ENCODE measurements at places on chromosomes 1 and 21.

GRCh38 chr1:26666855-26667254, 29.0 kb upstream of the ARID1A start:
- no peak for DNase-seq

DNA sequence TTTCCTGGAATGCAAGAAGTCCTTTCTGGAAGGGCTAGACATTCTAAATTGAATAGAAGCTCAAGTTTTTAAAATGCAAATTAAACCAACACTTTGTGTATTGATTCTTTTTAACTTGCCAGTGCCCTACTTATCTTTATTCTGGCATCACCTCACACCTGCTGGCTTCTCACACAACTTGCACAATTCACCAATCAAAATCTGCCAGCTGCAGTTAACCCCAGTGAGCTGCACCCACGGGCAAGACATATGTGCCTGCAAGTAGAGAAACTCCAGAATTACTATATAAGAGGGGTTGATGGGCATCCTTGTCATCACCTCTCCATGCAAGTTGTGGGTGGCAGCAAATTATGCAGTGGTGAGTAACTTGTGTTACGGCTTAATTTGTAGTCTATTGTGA, 11.7 kb upstream of the PLPPR4 start:
- DNase-seq, result no peak

DNA sequence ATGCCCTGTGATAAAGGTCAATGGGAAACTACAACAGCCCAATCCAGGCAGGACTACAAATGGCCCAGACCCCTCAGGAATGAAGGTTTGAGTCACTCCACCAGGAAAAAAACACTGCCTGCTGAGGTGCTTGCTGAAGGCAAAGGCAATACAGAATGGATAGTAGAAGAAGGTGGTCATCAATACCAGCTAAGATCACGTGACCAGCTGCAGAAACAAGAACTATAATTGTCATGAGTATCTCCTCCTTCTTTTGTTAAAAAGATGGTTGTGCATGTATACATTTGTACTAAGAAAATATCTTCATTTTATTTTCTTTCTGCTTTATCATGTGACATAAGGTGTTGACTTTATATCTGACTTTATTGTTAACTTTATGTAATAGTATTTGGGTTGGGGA, 23.4 kb upstream of the ZNF644 start:
- DNase-seq, result no peak

GRCh38 chr1:243938208-243938607, 88.2 kb upstream of the AKT3 start:
- DNase-seq, result no peak

- DNase-seq, result no peak
Observed at GRCh38 chr1:62370594-62370993, 51.4 kb upstream of the KANK4 start.

DNA sequence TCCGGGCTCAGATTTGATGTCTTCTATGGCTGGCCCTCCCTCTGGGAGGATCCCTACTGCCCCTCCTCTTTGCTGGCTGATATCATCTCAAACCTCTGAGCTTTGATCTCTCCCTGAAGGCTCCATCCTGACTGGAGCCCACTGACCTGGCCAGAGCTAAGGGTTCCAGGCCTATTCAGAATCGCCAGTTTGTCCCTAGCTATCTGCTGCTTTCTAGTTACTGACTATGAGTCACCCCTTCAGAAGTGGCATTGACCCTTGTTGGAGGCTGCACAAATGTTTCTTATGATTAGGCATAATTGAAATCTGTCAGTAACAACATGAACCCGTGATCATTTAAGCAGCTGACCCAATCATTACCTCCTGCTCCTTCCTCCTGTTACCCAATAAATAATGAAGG, 87.1 kb downstream of the ABCA4 start:
- DNase-seq, result no peak

DNA sequence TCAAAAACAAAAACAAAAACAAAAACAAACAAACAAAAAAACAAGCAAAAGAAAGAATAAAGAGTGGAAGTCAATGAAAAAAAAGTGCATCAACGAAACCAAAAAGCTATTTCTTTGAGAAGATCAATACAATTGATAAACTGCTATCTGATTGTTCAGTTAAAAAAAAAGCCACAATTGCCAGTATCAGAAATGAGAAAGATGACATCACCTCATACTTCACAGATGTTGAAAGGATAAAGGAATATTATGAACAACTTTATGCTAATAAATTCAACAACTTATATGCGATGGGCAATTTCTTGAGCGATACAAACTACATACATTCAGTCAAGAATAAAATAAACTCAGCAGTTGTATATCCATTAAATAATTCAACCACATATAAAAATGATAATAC, 2.2 kb upstream of the LRRC3 start:
- DNase-seq, result no peak

- no peak for DNase-seq
Observed at GRCh38 chr1:1542766-1543705, 2.6 kb upstream of the TMEM240 start.

GRCh38 chr21:46091118-46091517, 6.8 kb upstream of the COL6A2 start:
- DNase-seq, result no peak

DNA sequence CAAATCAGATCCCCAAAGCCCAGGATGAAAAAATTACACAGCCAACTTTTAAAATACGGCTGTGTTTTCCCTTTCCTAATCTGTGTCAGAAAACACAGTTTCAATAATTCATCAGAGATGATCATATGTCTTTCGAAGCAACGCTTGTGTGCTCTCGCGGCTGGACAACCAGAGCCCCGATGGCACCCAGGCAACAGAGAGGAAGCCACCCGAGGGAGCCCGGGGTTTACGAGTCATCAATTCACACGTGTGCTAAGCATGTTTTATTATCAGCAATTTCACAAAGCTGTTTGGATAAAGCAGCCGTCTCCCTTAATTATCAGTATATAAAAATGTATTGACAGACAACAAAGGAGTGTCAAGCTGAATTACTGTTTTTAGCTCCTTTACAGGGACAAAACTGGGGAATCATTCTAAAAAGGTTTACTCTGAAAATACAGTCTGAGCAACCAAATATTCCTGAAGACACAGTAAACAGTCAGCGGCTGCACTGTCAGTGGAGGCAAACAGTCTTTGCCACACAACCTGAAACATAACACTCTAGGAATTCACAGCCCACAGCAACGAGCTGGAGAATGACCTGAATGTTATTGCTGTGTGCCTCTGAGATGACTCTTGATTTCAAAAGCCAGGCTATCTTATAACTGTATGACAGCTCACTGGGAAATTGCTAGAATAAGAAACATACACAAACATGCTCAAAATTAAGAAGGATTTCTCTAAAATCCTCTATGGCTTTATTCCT, 201.0 kb downstream of the SIPA1L2 start:
- no peak for DNase-seq

DNA sequence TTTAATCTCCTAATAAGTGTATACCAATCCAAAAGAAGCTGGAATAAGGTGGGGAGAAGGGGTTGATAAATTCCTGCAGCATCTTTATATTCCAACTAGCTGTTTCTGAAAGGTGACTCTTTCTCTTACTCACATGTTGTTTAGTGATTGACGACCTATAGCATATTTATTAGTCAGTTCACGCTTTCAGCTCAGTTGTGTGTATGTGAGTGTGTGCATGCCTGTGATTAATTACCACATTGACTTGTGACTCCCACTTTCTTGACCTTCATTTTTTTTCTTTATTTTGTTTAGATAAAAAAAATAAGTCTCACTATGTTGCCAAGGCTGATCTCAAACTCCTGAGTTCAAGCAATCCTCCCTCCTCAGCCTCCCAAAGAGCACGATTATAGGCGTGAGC, 44.4 kb downstream of the ATP2B4 start:
- DNase-seq, result no peak

GRCh38 chr1:169113613-169114119, 7.2 kb downstream of the ATP1B1 start:
- no peak for DNase-seq

Data from activated T-helper 1 cell treated with anti-CD3 and anti-CD28 coated beads, Interleukin-12 subunit alpha, Interleukin-12 subunit beta, Interleukin-2, Interleukin-4 antibody, amounts not matched to agents 30 ng/mL and 10 ng/mL and 1 ng/mL, durations not matched to agents 14 hours and 24 hours and 36 hours (primary cell).